Stimulated activated CD4-positive, alpha-beta T cell treated with anti-CD3 and anti-CD28 coated beads, Interleukin-1b, Interleukin-23, amount 100 ng/mL, for 24 hours (primary cell): ENCODE measurements at places on chromosomes 1 and 21.

- no peak for DNase-seq
Measured at GRCh38 chr1:112099979-112100378, 110.5 kb upstream of the KCND3 start.

- no peak for DNase-seq
Measured at GRCh38 chr1:24908591-24909259, 21.4 kb downstream of the RUNX3 start.

DNA sequence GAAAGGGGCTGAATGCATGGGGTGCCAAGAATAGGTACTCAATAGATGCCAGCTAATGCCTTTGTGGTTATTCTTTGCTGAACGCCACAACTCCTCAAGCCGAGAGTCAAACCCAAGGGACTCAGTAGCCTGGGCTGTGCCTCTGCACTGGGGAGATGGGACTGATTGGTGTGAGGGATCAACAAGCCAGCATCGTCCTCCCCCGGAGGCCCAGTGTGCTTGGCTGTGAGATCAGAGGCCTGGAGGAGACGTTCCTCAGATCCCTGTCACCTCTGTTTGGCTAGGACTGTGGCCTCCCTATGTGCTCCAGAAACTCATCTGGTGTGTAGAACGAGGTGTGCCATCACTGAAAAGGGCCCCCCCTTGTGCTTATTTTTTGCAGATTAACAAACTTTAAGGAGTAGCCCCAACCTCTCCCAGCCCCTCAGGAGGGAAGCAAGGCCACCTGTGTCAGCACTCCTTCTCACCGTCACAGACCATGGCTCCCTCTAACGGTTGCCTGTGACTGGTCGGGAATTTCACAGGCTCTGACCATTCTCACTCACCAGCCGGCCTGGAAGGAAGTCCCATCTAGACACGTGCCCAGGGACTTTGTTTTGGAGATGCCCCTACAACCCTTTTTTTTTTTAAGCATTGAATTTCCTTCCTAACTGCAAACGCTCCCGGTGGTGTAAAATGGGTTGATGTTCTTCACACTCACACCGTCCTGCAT lies 194.0 kb upstream of the VAMP3 start:
- no peak for DNase-seq

DNA sequence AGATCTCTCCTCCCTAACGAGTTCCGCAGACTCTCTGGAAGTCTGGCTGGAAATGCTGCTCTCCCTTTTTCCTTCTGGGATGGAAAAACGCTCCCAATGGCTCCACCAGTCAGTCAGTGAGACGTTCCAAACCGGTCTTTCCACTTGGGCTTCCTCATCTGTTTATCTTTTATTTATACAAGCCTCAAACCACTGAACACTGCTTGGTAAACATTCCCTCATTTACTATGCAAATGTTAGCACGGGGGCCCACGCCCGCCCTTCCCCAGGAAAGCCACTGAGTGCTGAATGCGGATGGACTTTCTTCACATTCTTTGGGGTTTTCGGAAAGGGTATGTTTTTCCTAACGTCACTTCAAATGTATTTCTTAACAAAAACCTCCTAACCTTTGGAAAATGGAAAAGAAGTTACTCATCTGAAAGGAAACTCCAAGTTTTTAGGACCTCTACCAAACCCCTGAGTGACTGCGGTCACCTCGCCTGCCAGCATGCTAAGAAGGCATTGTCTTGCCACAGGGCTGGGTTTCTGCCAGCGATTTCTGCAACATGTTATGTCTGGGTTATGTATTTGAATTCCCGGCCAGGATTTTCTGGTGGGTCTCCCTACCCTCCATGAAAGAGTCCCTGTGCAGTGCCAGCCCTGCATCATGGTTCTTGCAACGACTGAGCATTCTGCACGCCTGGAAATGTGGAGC lies 14.0 kb upstream of the UMODL1 start:
- no peak for DNase-seq

GRCh38 chr1:197973206-197973605 lies 56.0 kb downstream of the LHX9 start:
- no peak for DNase-seq

GRCh38 chr1:153228491-153228890 lies 11.1 kb downstream of the PRR9 start:
- no peak for DNase-seq
